Activated CD4-positive, alpha-beta T cell treated with anti-CD3 and anti-CD28 coated beads for 1 hour (primary cell): ENCODE measurements at places on chromosomes 3 and 15.

DNA sequence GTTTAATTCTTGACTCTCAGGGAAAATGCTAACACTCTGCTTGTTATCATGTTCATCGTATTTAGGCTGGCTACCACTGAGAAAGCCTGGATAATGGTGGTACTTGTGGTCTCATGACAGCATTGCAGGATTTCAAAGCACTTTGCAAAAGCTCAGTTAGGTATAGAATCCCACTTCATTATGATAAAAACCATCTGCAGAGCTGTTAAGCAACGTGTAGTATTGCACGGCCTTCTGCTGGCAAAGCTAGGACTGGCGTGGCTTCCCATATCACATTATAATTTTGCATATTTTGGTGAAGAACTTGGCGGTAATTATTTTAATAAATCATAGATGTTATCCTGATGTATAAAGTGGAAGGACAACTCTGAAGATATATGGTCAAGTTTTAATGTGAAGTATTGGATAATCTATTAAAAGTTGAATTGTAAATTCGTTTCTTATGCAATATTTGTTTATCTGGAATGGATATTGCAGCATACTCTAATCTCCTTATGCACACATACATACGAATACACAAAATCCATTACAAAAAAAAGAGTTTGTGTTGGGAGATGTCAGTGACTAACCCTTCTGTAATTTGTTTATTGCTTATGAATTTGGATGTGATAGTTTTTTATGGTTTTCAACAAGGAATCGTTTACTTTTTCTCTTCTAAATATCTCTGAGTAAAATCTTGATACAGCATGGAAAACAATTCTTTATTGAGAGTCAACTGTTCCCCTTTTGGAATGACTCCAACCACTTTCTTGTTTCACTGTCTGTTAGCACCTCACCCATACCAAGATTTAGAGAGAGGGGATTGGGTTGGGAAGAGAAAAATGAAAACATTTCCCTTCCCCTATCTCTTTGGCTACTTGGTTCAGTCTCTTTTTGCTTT, 9.2 kb downstream of the RAB8B start:
- DNase-seq: no peak

GRCh38 chr3:101976473-101976872, 127.2 kb downstream of the NFKBIZ start:
- DNase-seq: no peak

- DNase-seq: no peak
These were observed 4.8 kb downstream of the CLN6 start for GRCh38 chr15:68224546-68225250.

DNA sequence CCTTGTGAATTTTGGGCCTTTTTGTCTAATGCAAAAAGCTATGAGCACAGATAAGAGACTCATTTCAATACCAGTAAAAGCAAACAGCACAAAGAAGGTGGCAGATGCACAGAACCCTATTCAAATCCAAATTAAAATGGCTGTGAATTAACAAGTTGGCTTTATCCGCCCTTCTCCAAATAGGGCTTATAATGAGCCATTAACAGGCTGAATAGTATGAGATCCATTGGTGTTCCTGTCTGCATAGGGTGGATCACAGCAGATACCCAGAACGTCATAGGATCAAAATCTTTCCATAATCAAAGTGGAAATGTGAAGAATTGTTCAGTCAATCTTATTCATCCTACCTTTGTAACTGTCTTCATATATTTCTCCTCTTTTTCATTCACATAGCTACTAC, 282.4 kb upstream of the UMPS start:
- no peak for DNase-seq

- DNase-seq: no peak
These were observed 32.4 kb downstream of the B3GALNT1 start for GRCh38 chr3:161072751-161073150.

DNA sequence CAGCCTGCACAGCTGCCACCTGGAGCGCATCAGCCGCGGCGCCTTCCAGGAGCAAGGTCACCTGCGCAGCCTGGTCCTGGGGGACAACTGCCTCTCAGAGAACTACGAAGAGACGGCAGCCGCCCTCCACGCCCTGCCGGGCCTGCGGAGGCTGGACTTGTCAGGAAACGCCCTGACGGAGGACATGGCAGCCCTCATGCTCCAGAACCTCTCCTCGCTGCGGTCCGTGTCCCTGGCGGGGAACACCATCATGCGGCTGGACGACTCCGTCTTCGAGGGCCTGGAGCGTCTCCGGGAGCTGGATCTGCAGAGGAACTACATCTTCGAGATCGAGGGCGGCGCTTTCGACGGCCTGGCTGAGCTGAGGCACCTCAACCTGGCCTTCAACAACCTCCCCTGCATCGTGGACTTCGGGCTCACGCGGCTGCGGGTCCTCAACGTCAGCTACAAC, 20.4 kb downstream of the NRROS start:
- DNase-seq: no peak

- no peak for DNase-seq
These were observed 32.0 kb downstream of the HRH1 start for GRCh38 chr3:11186318-11186692.

- DNase-seq: no peak
These were observed 63.6 kb downstream of the OSBPL10 start for GRCh38 chr3:31917303-31918005.

DNA sequence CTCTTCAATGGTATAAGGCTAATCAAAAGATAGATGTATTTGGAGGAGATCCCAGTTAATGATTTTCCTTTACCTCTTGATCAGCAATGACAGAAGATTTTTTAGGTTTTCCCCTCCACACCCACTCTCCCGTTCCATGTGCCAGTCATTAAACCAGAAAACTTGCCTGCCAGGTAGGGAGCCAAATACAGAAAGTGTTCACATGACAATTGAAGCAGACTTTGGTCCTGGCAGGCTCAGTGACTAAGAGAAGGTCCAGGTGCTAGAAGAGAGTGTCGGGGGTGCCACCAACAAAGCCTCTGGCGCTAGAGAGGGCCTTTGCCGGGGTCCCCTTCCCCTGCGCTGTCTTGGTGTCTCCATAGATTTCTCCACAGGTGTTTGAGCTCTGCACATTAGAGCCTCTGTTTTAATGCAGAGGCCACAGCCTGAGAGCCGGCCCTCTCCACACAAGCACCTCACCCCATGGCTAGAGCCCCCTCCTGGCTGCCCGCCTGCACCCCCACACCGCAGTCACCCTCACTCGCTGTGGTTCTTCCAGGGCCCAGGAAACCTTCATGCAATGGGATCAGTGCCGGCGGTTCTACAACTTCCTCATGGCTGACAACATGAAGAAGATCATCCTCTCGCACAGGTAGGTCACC, 36.4 kb downstream of the RLBP1 start:
- DNase-seq: no peak

- no peak for DNase-seq
These were observed 150.5 kb downstream of the RSRC1 start for GRCh38 chr3:158260392-158260791.

- DNase-seq: no peak
These were observed 342.1 kb upstream of the CBLB start for GRCh38 chr3:106210923-106211322.

- DNase-seq: no peak
These were observed 10.0 kb upstream of the SLC6A11 start for GRCh38 chr3:10806006-10806405.

GRCh38 chr3:127462111-127462655, 128.3 kb downstream of the TPRA1 start:
- DNase-seq: no peak

GRCh38 chr3:118842147-118842863, 192.3 kb downstream of the IGSF11 start:
- DNase-seq: no peak

DNA sequence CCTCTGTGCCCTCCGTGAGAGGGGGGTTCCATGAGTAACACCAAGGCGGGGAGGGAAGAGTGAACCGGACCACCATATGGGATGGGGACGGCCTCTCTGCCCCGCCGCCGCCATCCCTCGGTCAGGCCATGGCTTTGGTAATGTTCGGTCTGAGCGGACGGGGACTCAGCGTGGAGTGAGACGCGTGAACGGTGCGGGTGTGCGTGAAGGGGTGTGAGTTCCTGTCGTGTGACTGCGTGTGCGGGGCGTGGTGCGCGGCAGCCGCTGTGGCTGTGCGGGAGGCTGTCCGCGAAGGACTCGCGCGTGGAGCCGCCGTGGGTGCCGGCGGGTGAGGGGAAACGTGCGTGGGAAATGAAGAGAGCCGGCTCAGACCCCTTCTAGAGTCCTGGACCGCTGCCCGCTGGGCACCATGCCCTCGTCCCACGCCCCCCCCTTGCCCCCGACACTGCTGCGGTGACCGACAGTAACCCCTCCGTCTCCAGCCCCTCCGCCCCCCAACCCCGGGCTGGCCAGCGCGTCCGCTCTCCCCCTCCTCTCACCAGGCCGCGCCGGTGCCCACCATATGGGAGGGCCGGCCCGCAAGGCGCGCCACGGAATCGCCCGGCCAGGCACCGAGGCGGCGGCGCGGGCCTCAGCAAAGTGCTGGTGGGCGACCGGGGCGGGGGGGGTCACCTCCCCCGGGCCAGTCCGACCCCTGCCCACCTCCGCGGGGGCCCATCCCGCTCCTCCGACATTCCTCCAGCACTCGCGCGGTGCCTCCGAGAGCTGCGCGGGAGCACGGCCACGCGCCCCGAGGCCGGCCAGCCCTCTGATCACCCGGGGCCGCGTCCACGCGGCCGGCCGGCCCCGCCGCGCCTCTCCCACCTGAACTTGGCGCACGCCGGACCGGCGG, 589 bp downstream of the KLF15 start:
- DNase-seq: no peak
